ENCODE measurements at places on chromosomes 6 and 20. TPM values are rescaled to one million over a fixed set of nuclear protein-coding genes. Genes with fewer than 3 reads are reported as not detected.
A peak's percentile ranks its signal among the peaks of the same experiment; 100 is the strongest.

DNA sequence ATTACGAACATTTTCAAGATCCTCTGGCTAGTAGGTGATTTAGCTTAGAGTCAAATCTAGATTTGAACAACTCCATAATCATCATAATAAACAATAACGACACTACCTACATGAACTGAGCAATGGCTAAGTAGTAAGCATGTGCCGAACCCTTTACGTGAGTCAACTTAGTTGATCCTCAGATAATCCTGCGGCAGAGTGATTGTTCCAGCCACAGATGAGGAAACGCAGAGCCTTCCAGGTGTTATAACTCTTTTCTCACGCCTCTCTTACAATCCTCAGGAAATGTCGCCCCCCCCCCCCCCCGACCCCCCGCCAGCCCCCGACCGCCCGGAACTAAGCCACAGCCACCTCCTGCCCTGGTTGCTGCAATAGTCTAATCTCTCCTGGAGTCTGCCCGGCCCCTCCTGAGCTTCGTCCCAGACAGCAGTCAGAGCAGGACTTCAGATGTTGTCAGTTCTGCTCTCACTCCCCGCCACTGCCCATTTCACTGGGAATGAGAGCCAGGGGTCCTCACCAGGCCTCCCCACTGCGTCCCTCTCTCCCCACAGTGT lies 141.5 kb upstream of the AGPAT4 start:
- no peak overlapping the region for H3K4me3 ChIP-seq
- no peaks in the 10 kb centered on the region for H3K36me3 ChIP-seq

GRCh38 chr20:12914804-12915203 lies 94.0 kb upstream of the SPTLC3 start:
- H3K27me3 ChIP-seq = no peaks in the 10 kb centered on the region
- DNase-seq = no peak
- no peak overlapping the region for H3K4me3 ChIP-seq
- H3K4me1 ChIP-seq = no peaks in the 10 kb centered on the region
- no peak overlapping the region for H3K27ac ChIP-seq

DNA sequence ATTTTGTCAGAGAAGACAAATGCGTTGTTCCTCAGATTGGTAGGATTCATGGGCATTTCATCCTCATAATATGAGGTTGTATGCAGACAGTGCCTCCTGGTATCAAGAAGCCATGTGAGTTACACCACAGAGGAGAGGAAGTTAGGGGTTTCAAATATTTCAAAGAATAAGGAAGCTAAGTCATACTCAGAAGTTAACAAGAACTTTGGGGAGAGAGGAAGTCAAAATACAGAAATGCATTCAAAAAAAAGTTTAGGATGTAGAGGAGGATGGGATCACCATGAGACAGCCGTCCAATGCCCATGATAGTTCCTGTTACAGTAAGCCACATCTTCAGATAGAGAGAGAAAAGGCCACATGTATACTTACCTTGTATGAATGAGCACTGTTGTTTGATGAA lies 22.3 kb downstream of the HLA-DOB start:
- H3K4me3 ChIP-seq = no peak overlapping the region
- H3K27ac ChIP-seq = no peak overlapping the region
- no peaks in the 10 kb centered on the region for H3K4me1 ChIP-seq

DNA sequence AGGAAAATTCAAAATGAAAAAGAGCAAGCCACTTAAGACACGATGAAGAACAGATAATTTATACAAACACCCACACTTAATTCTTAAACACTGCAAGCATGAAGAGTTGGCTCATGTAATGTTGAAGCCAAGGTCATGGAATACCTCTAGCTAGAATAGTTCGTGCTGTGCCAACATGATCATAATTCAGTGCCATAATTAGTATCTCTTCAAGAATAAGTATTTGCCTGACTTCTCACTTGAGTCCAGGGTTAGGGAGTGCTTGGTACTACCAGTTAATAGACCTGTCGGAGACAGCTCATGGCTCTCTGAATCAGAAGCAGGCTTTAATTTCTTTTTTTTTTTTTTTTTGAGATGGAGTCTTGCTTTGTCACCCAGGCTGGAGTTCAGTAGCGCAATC lies 206.3 kb downstream of the UNC5CL start:
- no peaks in the 10 kb centered on the region for H3K36me3 ChIP-seq
- H3K27me3 ChIP-seq = no peaks in the 10 kb centered on the region
- H3K4me1 ChIP-seq = no peaks in the 10 kb centered on the region
- no peak overlapping the region for H3K4me3 ChIP-seq

F13A1 gene
- 117 TPM for total RNA-seq

- no peaks in the 10 kb centered on the region for H3K4me1 ChIP-seq
- no peaks in the 10 kb centered on the region for H3K36me3 ChIP-seq
- H3K27me3 ChIP-seq = no peaks in the 10 kb centered on the region
- no peak overlapping the region for H3K27ac ChIP-seq
- no peak overlapping the region for H3K4me3 ChIP-seq
Measured at GRCh38 chr6:5898102-5898501, 108.6 kb downstream of the NRN1 start.

SMLR1 gene
- total RNA-seq = not detected

HTR1E gene
- not detected for total RNA-seq

ARMH2 gene
- total RNA-seq = not detected

CST4 gene
- total RNA-seq = not detected

GRCh38 chr20:63790572-63791168 lies 40.4 kb downstream of the ZBTB46 start:
- H3K36me3 ChIP-seq = peaks cover 34% of the 10 kb centered on the region
- H3K27ac ChIP-seq = no peak overlapping the region
- no peak for DNase-seq
- no peaks in the 10 kb centered on the region for H3K27me3 ChIP-seq

- peak overlapping the region; percentile 92 for H3K27ac ChIP-seq
- no peak for DNase-seq
Measured at GRCh38 chr6:41938590-41939175, 2.9 kb downstream of the CCND3 start.

DNA sequence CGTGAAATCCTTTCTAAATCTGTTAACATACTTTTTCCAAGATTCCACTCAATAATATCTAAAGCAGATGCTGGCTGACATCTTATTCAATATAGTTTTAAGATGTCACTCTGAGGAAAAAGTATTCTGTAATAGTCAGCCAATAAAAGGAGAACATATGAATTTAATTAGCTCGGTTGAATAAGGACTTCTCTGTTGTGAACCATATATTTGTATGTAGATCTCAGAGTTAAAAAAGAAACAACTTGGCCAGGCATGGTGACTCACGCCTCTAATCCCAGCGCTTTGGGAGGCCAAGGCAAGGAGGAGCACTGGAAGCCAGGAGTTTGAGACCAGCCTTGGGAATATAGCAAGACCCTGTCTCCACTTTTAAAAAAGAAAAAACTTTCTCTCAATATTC lies 7.4 kb upstream of the CD24 start:
- no peaks in the 10 kb centered on the region for H3K36me3 ChIP-seq
- DNase-seq = no peak
- no peak overlapping the region for H3K27ac ChIP-seq

GRCh38 chr20:37803438-37804307 lies 99.3 kb upstream of the VSTM2L start:
- no peak overlapping the region for H3K27ac ChIP-seq
- no peaks in the 10 kb centered on the region for H3K4me1 ChIP-seq
- H3K36me3 ChIP-seq = no peaks in the 10 kb centered on the region
- H3K27me3 ChIP-seq = no peaks in the 10 kb centered on the region

- H3K4me3 ChIP-seq = no peak overlapping the region
- no peaks in the 10 kb centered on the region for H3K36me3 ChIP-seq
Measured at GRCh38 chr6:29477923-29478450, 9.8 kb downstream of the MAS1L start.

ENPP5 gene
- total RNA-seq = 0.39 TPM

BMP5 gene
- total RNA-seq = 1.2 TPM

DNA sequence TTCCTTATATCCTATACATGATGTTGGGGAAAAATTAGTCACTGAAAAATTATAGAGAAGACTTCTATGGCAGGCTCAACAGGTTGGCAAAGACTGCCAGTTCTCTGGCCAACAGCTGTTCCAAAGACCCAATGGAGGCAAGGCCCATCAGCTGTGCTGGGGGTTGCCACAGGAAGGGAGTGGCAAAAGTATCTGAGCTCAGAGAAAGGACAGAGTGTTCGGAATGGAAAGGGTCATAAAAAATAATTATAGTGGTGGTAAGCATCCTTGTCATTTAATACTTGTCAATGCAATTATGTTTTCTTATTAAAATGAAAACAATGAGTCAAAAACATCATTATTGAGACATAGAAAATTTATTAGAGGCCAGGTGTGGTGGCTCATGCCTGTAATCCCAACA lies 36.1 kb downstream of the FASTKD5 start:
- H3K27me3 ChIP-seq = no peaks in the 10 kb centered on the region
- H3K4me1 ChIP-seq = no peaks in the 10 kb centered on the region
- H3K4me3 ChIP-seq = no peak overlapping the region

DNA sequence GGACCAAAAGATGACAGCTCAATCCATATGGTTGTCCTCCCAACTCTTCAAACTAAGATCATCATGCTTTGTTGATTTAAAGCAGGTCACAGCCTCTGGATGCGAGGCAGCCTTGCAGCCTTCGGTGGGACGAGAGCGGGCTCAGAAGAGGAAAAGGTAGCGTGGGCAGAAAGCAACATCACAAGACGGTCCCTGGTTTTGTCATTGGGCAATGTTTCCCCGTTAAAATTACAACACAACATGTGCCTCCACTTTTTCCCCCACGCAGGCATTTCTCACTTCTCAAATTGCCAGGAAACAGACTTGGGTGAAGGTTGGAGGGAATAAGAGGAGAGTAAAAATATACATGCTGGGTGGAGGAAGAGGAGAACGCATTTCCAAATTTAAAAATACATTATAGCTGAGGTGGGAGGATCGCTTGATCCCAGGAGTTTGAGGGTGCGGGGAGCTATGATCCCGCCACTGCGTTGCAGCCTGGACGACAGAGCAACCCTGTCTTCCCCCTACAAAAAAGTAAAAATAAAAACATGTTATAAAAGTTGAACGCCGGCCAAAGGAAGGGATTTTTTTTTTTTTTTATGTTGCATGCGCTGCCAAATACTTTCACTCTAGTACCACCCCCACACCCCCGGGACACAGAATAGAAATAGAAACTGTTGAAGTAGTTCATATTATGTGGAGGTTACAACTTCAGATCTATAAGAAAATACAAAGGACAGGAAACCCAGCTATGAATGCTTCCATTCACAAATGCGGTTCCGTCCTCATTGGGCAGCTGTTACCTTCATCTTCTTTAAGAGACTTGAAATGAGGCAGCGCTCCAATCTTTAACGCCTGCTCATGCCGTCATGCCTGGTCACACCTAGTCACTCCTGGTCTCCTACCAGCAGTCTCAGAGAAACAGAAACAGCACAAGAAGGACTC lies 13.9 kb upstream of the NAA20 start:
- no peaks in the 10 kb centered on the region for H3K27me3 ChIP-seq
- H3K4me1 ChIP-seq = peaks cover 18% of the 10 kb centered on the region
- H3K36me3 ChIP-seq = peaks cover 29% of the 10 kb centered on the region
- no peak for DNase-seq

DNA sequence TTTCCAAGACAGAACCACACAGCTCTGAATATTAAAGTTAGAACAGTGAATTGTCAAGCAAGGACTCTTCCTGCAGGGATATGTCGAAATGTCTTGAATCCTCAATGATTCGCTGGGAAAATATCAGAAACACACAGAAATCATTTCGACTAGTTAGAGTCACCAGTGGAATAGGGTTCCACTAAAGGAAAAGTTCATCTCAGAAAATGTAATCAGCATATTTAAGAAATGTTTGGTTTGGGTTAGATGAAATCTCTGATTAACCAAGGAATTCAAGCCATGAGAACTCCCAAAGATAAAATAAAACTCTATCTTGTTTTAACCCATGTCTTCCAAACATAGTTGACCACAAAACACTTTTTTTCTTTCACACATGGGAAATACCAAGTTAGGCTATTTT lies 621.0 kb upstream of the NRSN1 start:
- no peak overlapping the region for H3K27ac ChIP-seq
- no peak for DNase-seq
- H3K4me3 ChIP-seq = no peak overlapping the region
- no peaks in the 10 kb centered on the region for H3K36me3 ChIP-seq
- no peaks in the 10 kb centered on the region for H3K4me1 ChIP-seq
- no peaks in the 10 kb centered on the region for H3K27me3 ChIP-seq

- no peak overlapping the region for H3K4me3 ChIP-seq
- no peaks in the 10 kb centered on the region for H3K4me1 ChIP-seq
Measured at GRCh38 chr6:145829102-145829501, 14.5 kb upstream of the FBXO30 start.

GRCh38 chr6:90369024-90369519 lies 72.4 kb upstream of the BACH2 start:
- H3K27me3 ChIP-seq = no peaks in the 10 kb centered on the region
- peak overlapping the region; percentile 69 for H3K27ac ChIP-seq
- H3K36me3 ChIP-seq = no peaks in the 10 kb centered on the region
- peaks cover 5% of the 10 kb centered on the region for H3K4me1 ChIP-seq

DNA sequence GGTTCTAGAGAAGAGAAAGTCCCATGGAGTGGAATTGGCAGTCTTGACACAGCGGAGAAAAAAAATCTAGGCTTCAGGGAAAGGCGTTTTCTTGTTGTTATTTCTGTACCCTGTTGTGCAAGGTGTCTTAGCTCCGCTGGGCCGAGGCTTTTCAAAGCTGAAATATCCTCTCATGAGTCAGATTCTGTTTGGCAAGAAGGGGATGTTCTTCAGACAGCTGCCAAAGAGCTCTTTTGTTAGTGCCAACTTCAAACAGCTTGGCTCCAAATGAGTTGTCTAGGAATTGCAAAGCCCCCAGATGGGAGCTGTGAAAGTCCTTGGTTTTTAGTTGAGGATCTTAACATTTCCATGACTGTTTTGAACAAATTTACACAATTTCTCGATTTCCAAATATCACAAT lies 45.6 kb downstream of the LRRN4 start:
- no peak overlapping the region for H3K4me3 ChIP-seq
- no peaks in the 10 kb centered on the region for H3K27me3 ChIP-seq
- H3K36me3 ChIP-seq = no peaks in the 10 kb centered on the region
- peak; percentile 58 for DNase-seq
- H3K4me1 ChIP-seq = peaks cover 23% of the 10 kb centered on the region

CTCFL gene
- total RNA-seq = not detected

GRCh38 chr20:42150230-42150629 lies 532.1 kb upstream of the CHD6 start:
- no peaks in the 10 kb centered on the region for H3K36me3 ChIP-seq
- no peaks in the 10 kb centered on the region for H3K27me3 ChIP-seq
- H3K4me1 ChIP-seq = no peaks in the 10 kb centered on the region

SLC17A9 gene
- 4.0 TPM for total RNA-seq

GRCh38 chr6:28816909-28817807 lies 106.6 kb downstream of the TRIM27 start:
- H3K4me3 ChIP-seq = no peak overlapping the region
- H3K27me3 ChIP-seq = no peaks in the 10 kb centered on the region
- no peaks in the 10 kb centered on the region for H3K36me3 ChIP-seq
- H3K27ac ChIP-seq = no peak overlapping the region
- no peaks in the 10 kb centered on the region for H3K4me1 ChIP-seq

DNA sequence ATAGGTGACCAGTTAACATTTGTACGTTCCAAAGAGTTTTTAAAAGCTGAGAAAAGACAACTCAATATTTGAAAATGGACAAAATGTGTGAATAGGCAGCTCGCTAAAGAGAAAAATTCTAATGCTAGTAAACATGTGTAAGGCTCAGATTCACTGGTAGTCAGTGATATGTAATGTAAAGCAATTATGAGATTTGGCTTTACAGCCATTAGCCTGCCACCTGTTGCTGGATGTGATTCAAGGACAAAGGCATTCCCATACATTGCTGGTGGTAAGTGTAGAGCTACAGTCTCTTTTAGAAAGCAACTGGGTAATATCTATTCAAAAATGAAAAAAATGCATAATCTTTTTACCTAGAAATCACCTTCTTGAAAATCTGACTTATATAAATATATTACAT lies 114.3 kb downstream of the COL19A1 start:
- no peak for DNase-seq
- no peak overlapping the region for H3K27ac ChIP-seq
- H3K4me1 ChIP-seq = no peaks in the 10 kb centered on the region
- no peaks in the 10 kb centered on the region for H3K36me3 ChIP-seq
- no peaks in the 10 kb centered on the region for H3K27me3 ChIP-seq

Data from tibial nerve (tissue), 4 donors.